Suppressor macrophage treated with lipopolysaccharide for 1 hour (primary cell): ENCODE measurements at places on chromosomes 4 and X.
A peak's percentile ranks its signal among the peaks of the same experiment; 100 is the strongest.

DNA sequence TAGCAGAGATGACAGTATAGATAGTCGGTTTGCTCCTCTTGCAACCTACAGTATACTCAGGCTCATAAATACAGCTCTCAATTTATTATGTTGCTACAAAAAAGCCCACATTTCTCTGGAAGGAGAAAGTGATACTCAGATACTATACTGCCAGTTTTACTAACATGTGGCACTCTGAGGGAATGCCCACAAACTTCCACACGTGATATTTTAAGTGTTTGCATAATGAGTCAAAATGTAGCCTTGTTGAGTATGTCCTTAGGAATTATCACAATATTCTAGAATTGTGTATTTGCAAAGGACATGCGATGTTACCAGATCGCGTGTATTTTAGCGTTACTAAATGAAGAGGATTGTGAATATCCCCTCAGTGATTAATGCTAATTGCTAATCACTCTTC, 929.1 kb downstream of the STIM2 start:
- no peak for DNase-seq

DNA sequence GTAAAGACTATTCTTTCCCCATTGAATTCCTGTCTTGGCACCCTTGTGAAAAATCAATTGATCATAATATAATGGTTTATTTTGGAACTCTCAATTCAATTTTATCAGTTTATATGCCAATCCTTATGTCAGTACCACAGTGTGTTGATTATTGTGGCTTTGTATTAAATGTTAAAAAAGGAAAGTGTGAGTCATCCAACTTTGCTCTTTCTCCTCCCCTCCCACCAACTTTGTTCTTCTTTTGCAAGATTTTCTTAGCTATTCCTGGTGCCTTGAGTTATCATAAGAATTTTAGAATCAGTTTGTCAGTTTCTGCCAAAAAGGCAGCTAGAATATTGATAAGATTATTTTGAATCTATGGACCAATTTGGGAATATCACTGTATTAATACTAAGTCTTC, 11.2 kb upstream of the RNF175 start:
- peak; percentile 60 for DNase-seq

GRCh38 chr4:143358923-143359643, 22.4 kb downstream of the GAB1 start:
- DNase-seq, result peak; percentile 68

DNA sequence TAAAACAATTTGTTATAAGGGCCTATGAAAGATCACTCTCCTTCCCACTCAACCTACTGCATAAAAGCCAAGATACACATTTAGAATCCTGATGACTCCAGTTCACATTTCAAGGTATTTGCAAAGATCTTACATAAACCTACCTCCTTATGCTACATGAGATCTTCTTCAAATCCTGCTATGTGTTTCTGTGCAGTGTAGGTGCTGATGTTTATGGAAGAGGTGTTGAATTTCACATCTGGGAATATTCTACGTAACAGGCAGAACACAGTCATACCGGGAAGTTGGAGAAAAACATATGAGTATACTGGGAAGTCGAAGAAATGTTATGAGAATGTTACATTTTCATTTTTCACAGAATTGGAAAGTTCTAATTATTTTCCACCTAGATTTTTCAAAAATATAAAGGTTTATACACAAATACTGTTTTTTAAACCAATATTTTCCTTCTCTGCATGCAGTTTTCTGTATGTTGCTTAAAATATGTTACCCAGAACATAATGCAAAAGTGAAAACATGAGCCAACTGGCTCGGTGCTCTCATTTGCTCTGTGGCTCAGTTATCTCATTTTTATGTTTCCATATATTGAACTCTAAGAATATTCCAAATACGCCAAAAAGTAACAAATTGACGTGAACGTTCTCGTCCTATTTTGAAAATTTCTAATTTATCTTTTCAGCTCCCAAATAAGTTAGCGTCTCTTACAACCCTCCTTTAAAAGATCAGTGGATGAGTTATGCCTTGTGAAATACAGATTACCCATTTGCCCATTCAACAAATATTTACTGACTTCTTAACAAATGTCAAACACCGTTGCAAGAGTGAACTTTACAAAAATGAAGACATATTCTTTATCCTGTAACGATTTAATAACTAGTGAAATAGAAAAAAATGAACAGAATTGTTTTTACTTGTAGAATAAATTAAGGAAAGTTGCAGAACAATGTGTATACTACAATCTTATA, 899.3 kb downstream of the STIM2 start:
- no peak for DNase-seq

- DNase-seq, result no peak
Observed at GRCh38 chr4:498328-498904, 540 bp downstream of the ZNF721 start.

GRCh38 chr4:133424605-133425004, 275.5 kb downstream of the PCDH10 start:
- no peak for DNase-seq

DNA sequence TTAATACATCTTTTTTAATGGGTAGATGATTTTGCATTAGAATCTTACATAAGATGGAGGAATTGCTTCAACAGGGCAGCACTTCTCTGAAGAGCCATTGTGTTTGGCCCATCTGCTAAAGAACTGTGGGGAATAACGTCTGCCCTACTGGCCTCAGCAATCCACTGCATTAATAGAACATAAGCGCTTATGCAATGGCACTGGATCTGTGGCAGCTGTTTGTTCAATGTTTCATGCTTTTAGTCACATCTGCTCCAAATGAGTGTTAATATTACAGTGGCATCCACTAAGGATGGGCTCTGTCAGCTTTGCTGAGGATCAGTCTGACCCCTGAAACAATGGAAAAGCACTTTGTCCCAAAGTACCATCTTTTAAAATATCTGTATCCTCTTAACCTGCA, 279.0 kb upstream of the GK2 start:
- DNase-seq, result no peak

- DNase-seq, result no peak
Observed at GRCh38 chr4:60948008-60948407, 252.1 kb upstream of the ADGRL3 start.

GRCh38 chr4:101355246-101355645, 7.9 kb upstream of the PPP3CA start:
- no peak for DNase-seq

DNA sequence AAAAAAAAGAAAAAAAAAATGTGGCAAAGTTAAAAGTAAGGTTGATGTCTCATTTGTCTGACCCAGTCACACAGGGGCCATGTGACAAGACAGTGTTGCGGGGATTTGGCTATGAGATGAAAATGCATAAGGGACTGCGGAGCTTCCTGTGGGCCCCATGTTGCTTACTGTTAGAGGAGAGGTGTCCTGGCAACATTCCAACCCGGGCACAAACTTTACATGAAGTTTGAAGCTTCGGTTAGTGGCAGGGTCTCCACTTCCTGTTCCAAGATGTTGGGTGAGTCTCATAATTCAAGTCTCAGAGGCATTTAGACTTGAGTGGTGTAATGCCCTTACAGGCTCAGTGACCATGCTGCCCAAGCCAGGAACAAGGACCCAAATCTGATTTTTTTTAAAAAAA, 111.3 kb downstream of the MAML3 start:
- no peak for DNase-seq

GRCh38 chrX:53194308-53194707, 30.7 kb downstream of the KDM5C start:
- DNase-seq, result no peak

DNA sequence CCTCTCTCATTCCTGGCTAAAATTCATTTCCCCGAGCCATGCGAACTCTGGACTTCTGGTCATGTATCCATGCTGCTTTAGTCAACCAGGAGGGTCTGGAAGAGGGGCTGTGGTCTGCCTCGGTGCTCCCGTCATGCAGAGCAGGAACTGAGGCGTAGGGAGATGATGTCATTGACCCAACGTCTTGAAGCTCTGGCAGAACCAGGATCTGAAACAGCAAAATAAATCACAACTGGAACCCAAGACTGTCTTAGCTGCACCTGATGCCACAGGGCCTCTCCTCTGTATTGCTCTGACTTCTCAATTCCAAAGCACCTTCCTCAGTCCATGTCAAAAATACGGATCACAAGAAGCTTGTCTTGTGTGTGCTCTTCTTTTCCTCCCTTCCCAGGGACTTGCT, 131.0 kb upstream of the LDB2 start:
- no peak for DNase-seq

- DNase-seq, result peak; percentile 36
Observed at GRCh38 chr4:7657545-7658297, 223.0 kb upstream of the PSAPL1 start.

GRCh38 chr4:184548316-184548647, 73.9 kb upstream of the IRF2 start:
- DNase-seq, result peak; percentile 48

DNA sequence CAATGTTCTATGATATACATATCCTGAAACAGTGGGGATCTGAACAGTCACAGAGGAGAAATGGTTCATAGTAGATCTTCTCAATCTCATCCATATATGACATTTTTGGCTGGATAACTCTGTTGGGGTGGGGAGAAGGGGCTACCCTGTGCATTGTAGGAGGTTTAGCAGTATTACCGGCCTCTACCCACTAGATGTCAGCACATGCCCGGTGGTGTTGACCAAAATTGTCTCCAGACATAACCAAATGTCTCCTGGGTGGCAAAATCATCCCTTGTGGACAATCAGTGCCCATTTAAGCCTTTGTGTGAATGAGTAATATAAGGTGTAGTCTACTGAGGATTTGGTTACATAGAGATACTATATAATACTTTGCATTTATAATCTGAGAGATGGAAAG, 89.9 kb downstream of the PLS3 start:
- DNase-seq, result peak; percentile 25

DNA sequence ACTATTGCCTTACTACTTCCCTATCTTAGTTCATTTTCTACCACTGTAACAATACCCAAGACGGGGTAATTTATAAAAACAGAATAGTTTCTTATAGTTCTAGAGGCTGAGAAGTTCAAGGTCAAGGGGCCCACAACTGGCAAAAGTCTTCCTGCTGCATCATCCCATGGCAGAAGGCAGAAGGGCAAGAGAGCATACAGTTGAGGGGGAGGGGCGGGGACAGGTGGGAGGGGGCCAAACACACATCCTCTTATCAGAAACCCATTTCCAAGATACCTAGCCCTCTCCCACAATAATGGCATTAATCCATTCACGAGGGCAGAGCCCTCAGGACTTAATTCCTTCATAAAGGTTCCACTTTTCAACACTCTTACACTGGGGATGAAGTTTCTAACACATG, 690.2 kb downstream of the ADGRL3 start:
- DNase-seq, result no peak

GRCh38 chrX:45769761-45770582, 569.3 kb upstream of the DIPK2B start:
- peak; percentile 88 for DNase-seq

- no peak for DNase-seq
Observed at GRCh38 chr4:69832326-69833030, 27.5 kb downstream of the SULT1E1 start.

DNA sequence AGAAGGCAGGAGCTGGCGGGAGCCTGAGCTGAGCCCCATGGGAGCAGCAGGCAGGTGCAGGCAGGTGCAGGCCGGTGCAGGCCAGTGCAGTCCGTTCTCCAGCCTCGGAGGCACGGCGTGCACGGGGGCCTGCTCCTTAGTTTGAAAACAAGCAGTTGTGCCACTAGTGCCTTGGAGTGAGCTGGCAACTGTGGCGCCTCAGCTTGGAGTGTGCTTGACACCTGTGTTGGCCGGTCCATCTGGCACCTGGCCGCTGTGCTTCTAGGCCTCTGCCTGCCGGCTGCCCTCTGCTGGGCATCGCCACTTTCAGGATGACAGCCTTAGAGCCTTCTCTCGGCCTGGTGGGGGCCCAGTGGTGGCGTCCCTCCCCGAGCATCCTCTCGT, 47.9 kb downstream of the RGS12 start:
- no peak for DNase-seq

DNA sequence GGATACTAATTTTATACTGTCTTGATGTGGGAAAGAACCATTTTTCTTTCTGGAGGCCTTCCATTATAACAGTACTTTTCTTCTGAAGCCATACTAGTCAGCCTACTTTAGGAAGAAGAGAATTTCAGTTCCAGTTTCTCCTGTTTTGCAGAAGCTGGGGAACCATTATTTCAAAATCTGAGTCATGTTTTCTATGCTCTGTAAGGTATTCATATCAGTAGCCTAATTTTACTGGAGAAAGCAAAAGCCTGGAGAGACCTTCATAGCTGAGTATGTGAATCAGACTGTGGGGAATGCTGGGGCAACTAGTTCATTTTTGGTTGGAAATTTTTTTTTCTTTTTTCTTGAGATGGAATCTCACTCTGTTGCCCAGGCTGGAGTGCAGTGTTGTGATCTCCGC, 22.4 kb downstream of the AFF1 start:
- peak; percentile 91 for DNase-seq

- DNase-seq, result no peak
Observed at GRCh38 chrX:23380581-23380980, 45.9 kb downstream of the PTCHD1 start.

- peak; percentile 65 for DNase-seq
Observed at GRCh38 chrX:104343428-104344129, 88.8 kb upstream of the ESX1 start.

DNA sequence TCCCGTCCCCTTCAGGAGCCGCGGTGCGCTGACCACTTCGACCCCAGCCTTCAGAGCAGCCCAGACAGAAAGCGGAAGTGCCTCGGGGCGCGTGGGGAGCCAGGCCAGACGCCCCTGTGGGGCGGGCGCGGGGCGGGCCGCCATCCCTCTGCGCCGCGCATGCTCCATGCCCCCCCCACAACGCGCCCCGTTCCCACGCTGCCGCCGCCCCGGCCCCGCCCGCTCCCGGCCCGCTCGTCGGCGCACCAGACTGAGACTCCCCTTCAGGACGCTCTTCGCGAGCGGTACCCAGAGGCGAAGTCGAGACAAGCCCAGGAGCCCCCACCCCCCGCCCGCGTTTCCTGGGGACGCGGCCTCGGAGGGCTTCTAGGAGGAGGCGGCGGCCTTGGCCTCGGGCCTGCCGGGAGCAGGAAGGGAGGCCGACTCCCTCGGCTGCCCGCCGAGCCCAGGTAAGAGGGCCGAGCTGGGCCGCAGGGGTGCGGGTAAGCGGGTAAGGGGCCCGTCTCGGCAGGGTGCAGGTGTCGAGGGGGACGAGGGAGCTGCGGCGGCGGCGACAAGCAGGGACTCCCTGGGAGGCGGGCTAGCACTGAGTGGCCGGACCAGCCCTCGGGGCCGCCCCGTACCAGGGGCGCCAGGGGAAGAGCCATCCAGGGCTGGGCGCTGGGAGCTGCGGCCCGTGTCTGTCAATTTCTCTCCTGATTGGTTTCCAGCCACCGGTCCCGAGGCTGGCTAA, at the start of gene ZFP92:
ZFP92 (plus strand) TSS at position 218 of the 733 bp plus-strand sequence. CDS start 6,851 bp downstream, outside the sequence.
- peak; percentile 60 for DNase-seq

- no peak for DNase-seq
Observed at GRCh38 chr4:119729835-119730670, 101.4 kb upstream of the PDE5A start.

DNA sequence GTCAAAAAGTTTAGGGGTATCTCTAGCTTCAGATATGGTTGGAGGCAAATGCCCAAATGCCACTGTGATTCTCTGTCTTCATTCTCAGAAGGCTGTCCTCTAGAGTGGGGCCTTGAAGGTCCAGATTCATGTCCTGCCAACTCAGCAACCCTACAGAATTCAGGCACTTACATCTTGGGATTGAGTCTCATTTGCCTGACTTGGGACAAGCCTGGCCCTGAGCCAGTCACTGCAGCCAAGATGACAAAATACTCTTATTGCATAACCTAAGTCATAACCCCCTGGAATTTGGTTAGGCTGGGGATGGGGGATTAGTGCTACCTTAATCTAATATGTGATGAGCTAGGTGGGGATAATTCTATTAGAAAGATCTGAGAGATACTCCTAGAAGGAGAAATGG, 100.5 kb downstream of the AREG start:
- DNase-seq, result no peak

GRCh38 chr4:75723163-75724065, 963 bp upstream of the USO1 start:
- DNase-seq, result peak; percentile 47
